ENCODE measurements at places on chromosomes 6 and 20.

- DNase-seq: no peak
Observed at GRCh38 chr6:71349976-71350615, 61.5 kb downstream of the OGFRL1 start.

- DNase-seq: no peak
Observed at GRCh38 chr6:10419749-10420545, 5.1 kb upstream of the TFAP2A start.

GRCh38 chr6:44255871-44256774 is 1.2 kb downstream of the SLC35B2 start:
- peak; percentile 49 for DNase-seq

- no peak for DNase-seq
Observed at GRCh38 chr6:150026976-150027805, 1.9 kb upstream of the RAET1L start.

GRCh38 chr6:101760843-101761621 is 367.5 kb downstream of the GRIK2 start:
- DNase-seq: no peak

DNA sequence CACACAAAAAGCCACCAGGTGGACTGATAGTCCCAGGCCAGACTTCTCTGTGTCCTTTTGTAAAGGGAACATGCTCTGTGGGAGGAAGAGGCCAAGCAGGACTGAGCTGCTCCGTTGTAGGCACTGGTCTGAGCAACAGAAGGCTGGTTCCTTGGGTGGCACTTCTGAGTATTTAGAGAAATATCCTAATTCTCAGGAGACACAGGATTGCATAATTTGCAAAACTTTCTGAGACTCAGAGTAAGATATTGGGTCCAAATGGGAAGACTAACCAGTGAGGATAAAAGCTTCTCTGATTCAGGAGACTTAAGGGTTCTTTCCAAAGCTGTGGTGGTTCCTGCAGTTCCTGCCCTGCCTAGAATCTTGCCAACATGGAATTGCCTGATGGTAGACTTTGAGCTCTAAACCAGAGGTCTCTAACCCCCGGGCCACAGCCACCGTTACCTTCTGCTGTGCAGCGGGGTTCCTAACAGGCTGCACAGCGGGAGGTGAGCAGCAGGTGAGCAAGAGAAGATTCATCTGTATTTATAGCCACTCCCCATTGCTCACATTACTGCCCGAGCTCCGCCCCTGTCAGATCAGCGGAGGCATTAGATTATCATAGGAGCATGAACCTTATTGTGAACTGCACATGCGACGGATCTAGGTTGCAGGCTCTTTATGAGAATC is 107.0 kb downstream of the OLIG3 start:
- no peak for DNase-seq

- no peak for DNase-seq
Observed at GRCh38 chr20:45339084-45339483, 9.1 kb downstream of the SDC4 start.

- DNase-seq: no peak
Observed at GRCh38 chr20:33910056-33910455, 83.7 kb upstream of the RALY start.

GRCh38 chr20:39619271-39619785 is 657.2 kb downstream of the DHX35 start:
- no peak for DNase-seq

- no peak for DNase-seq
Observed at GRCh38 chr20:49889001-49889934, 26.1 kb downstream of the SPATA2 start.

DNA sequence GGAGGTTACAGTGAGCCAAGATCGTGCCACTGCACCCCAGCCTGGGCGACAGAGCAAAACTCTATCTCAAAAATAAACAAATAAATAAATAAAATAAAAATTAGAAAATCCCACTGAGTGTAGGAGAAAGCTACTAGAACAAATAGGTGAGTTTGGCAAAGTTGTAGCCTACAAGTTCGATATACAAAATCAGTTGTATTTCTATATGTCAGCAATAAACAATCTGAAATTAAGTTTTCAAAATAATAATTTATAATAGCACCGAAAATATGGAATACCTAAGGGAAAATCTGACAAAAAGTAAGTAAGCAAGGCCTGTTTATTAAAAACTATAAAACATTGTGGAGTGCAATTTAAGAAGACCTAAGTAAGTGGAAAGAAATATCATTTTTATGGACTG is 5.1 kb upstream of the DEFB118 start:
- no peak for DNase-seq

DNA sequence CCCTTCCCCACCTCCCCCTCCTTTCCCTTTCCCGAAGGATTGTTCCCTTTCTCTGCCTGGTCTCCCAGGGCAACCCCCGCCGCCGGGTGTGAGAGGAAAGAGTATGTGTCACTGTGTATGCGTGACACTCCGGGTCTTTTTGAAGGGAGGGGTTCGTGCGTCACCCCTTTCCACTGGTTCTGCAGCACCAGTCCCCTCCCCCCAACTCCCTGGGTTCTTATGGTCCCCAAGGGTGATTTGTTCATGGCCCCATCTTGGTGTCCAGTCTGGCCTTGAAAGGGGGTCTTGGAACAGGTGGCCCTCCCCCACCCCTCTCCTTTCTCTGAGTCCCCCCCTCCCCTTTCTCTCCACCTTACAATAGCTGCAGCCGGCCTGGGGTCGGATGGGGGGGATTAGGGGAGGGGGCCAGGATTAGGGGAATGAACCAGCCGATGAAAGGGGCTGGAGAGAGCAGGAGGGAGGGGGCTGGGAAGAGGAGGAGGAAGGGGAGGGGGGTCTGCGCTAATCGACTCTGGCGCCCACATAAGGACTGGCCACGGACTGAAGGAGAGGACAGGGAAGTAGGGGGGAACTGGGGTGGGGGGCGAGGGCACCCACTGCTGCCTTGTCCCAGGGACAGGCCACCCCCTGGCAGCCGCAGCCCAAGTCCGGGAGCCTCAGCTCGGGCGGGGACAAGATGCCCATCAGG is 1.3 kb upstream of the RING1 start:
- no peak for DNase-seq

DNA sequence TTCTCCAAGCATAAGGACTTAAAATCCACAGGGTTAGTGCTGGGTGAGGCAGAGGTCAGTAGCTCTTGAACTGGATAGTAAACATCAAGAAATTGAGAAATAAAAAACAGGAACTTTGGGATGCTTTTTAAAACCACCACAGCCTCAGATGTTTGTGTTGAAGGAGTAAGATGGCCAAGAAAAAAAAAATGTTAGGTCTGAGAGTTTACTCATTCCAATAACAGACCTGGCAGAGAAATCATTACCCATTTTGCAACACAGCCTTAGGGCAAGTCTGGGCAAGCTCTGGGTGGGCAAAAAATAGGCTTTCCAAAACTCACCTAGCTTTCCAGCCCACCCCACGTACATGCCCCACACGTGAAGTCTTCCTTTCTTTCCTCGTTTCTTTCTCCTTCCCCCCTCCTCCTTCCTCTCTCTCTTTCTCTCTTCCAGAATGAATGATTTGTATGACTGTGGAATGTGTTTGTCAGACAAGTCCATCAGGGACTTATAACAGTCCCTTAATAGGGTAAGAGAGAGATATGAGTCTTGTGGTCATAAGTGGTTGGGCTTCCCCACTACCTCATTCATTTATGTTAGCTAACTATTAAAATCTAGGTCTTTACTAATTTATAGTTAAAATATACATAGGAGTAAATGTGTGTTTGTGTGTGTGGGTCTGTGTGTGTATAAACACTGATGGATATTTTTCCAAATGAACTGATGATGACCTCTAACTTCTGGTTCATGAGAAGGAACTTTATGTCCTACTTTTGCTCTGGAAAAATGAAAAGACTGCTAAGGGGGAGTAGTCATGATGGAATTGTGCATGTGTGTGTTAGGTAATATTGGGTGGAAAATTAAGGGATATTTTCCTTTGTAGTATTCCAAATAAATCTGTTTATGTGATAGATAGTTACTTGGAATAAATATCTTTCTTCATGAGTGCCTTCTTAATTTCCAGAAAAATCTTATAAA is 18.0 kb upstream of the DSE start:
- peak; percentile 26 for DNase-seq

- DNase-seq: peak; percentile 78
Observed at GRCh38 chr6:113969888-113970804, 802 bp downstream of the HDAC2 start.

DNA sequence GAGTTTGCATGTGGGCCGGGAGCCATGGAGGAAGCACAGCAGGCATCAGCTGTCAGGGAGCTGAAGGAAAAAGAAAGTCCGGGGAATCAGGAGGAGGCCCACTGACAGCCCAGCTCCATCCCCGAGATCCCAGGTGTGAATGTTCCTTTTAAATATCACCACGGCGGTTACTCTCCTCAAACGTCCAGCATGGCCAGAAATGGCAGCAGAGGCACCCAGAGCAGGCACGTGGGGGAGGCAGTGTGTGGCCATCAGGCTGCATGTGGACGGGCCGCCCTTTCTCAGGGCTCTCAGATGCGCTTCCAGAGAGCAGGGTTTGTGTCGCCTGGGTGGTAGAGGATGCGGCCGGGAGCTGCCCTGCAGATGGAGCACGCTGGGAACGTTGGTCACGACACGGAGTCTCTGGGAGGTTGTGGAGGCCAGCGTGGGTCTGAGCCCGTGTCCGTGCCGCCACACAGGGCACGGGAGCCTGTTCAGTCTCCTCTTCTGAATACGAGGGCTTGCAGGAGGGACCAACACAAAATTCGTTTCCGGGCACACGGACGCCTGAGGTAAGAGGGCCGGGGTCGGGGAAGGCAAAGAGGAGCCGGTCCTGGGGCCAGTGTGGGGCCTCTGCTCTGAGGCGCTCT is 45.3 kb upstream of the DACT2 start:
- no peak for DNase-seq

DNA sequence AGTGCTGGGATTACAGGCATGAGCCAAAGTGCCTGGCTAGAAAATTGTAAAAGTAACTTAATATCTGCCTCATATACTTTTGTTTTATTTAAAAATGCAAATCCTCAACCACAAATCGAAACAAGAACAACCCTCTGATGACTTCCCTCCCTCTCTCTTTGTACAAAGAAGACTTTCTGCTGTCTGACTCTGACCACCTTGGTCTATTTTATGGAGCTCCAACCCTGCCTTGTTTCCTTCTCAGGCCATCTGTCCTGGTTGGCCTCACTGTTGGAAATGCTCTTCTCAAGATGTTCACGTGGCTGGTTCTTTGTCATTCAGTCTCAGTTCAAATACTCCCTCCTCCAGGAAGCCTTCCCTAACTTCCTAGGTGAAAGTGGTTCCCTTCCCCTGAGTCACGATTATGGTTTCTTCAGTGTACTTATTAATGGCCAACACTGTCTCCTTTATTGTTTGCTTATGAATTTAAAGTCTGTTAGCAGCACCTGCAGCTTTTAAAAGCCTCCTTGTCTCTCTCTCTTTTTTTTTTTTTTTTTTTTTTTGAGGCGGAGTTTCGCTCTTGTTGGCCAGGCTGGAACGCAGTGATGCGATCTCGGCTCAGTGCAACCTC is 151.5 kb upstream of the SALL4 start:
- DNase-seq: no peak

DNA sequence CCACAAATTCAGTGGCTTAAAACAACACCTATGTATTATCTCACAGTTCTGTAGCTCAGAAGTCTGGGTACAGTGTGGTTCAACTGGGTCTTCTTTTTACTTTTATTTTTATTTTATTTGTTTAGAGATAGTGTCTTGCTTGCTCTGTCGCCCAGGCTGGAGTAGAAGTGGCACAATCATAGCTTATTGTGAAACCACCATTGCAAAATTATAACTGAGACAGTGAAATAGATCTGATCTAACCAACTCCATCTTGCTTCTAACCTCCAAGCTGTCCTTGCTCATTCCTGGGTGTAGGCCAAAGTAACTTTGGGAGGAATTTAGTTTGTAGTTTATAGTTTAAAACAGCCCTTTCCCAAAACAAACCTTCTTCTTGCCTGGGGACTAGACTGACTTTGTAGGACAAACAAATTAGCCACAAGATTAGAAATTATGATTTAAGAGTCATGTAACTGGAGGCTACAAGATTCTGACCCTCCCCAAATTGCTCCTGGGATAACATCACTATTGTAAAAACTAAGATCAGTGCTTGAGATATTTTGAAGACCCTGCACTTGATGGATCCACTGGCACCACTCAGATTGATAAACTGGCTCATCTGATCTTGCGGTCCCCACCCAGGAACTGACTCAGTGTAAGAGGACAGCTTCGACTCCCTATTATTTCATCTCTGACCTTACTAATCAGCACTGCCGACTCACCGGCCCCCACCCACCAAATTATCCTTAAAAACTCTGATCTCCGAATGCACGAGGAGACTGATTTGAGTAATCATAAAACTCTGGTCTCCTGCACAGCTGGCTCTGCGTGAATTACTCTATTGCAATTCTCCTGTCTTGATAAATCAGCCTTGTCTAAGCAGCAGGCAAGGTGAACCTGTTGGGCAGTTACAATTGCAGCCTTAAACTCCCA is 193.4 kb upstream of the CDYL start:
- no peak for DNase-seq

GRCh38 chr20:1805816-1806215 is 89.4 kb upstream of the SIRPA start:
- no peak for DNase-seq

DNA sequence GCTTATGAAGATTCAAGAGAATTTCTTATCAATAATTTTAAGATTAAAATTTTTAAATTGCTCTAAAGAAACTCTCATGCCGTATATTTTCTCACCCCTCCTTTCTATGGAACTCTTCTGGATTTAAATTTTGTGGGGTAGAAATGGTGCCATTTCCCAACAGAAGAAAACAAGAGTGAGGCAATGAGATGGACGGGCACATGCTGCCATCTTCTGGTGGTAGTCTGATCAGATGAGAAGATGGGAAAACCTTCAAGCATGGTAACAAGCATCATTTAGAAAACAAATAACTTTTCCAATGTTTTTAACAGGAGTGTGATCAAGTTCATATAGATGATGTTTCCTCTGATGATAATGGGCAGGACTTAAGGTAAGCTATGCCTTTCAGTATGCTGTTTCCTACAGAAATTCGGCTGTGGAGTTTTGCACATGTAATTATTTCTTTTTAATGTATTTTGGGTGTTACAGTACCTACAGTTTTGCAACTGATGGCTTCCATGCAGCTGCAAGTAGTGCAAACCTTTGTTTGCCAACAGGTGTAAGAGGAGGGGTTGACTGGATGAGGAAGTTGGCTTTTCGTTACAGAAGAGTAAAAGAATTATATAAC is 271.4 kb downstream of the EYA4 start:
- DNase-seq: peak; percentile 3

DNA sequence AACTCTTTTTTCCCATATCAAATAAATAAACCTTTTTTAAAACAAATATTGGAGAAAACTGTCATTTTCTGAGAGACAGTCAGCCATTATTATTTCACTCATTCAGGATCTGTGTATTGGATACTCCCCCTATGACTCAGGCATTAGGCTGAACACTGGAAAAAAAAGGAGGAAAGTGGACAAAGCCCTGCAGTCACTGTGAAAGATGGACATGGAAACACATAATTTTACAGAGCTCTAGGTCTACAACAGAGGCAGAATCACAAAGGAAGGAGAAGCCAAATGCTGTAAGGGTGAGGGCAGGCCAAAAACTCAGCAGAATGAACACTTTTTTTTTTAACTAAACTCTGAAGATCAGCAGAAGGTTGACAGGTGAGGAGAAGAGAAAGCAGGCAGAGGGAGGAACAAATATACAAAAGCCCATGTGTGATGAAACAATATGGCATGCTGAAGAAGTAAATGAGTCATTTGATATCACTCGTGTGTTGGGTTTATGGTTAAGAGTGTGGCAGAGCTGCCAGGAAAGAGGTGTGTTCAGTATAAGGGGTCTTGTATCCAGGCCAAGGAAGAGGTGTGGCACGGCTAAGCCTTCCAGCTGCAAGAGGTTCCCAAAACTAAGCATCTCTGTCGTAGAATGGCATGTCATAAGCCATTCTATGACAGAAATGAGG is 39.1 kb downstream of the EPB41L2 start:
- no peak for DNase-seq

- no peak for DNase-seq
Observed at GRCh38 chr6:42974919-42975505, 4.0 kb downstream of the PEX6 start.

GRCh38 chr6:21149470-21149869 is 444.1 kb upstream of the SOX4 start:
- DNase-seq: no peak

Measured in GM06990 (cell line).